ENCODE measurements at places on chromosomes 3 and 15.

DNA sequence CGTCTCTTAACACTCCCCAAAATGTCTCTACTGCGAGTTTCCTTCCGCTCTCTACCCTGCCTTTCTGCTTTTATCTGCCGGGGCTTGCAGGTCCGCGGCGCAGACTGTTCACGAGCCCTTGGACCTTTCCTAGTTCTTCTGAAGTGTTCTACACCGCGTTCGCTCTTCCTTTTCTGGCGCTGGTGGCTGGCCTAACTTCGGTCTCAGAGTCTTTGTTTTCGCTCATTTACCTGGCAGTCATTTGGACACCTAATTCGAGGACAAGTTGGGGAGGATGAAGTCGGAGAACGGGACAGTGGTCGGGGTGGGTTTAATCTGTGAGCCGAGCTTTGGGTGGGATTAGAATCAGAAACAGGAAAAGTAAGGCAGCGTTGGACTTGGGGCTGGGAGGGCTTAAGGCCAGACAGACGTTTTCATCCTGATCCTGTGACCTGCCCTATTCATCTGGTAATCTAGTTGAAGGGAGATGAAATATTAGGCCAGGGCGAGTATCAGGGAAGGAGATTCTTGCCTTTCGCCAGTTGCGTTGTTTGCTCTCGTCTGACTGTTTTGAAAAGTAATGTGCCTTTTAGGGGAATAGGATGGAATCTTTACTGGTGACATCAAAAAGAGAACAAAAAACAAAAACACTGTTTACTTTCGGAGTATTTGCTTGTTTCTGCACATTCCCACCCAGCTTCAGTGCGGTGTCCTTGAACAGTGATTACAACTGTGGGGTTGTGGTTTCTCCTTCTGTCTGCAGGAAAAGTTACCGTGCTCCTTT lies 1.8 kb downstream of the DIPK2A start:
- DNase-seq: peak; percentile 71
- peaks cover 32% of the 10 kb centered on the region for H3K4me1 ChIP-seq
- peak overlapping the region; percentile 88 for H3K27ac ChIP-seq
- H3K36me3 ChIP-seq: no peaks in the 10 kb centered on the region
- H3K4me3 ChIP-seq: peak overlapping the region; percentile 99

- no peaks in the 10 kb centered on the region for H3K36me3 ChIP-seq
- no peaks in the 10 kb centered on the region for H3K4me1 ChIP-seq
- no peak overlapping the region for H3K4me3 ChIP-seq
- no peaks in the 10 kb centered on the region for H3K27me3 ChIP-seq
Measured at GRCh38 chr3:118501152-118501551, 533.5 kb downstream of the IGSF11 start.

DNA sequence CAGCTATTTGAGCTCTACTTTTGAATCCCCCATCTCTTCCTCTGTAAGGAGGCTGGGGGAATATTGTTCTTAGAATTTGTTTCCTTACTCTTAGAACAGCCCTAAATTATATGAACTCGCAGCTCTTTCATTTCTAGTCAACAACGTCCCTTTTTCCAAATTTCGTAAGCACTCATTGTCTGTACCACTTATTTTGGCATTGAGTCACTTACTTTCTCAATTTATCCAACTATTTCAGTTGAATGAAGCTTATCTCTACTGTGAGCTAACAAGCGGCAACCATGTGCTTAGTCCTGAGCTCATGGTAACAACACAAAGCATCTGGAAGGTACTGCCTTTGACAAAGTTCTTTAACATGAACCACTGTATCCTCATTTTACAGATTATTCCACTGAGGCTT lies 191.1 kb downstream of the GREM1 start:
- no peaks in the 10 kb centered on the region for H3K4me1 ChIP-seq
- no peak for DNase-seq
- H3K36me3 ChIP-seq: no peaks in the 10 kb centered on the region
- H3K27me3 ChIP-seq: no peaks in the 10 kb centered on the region
- no peak overlapping the region for H3K4me3 ChIP-seq

DNA sequence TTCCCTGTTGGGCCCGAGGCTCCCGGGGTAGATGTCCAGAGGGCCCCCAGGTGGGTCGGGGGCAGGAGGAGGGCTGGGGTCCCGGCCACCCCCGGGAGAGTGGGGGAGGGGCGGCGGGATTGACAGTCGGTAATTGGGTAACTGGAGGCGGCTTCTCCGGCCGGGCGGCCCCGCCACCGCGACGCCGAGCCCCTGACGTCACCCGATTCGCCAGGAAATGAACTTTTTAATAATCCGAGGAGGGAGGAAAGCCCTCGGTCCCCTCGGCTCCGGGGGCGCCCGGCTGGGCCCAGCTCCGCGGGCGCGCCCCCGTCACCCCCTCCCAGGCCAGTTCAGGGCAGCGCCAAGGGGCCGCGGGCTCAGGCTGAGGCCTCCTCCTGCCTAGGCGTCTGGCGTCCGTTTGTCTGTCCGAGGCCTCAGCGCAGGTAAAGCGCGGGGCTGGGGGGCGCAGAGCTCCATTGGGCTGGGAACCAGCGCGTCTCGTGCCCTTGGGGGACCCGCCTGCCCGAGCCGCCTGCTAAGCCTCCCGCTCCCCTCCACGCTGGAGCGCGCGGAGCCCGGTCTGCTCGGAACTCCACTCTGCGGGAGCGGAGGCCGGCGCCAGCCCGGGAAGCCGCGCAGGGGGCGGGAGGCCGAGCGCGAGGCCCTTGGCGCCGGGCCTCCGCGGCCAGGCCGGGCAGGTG lies 3.9 kb downstream of the GATA2 start:
- H3K4me3 ChIP-seq: peak overlapping the region; percentile 93
- H3K36me3 ChIP-seq: no peaks in the 10 kb centered on the region
- peaks cover 23% of the 10 kb centered on the region for H3K4me1 ChIP-seq

DNA sequence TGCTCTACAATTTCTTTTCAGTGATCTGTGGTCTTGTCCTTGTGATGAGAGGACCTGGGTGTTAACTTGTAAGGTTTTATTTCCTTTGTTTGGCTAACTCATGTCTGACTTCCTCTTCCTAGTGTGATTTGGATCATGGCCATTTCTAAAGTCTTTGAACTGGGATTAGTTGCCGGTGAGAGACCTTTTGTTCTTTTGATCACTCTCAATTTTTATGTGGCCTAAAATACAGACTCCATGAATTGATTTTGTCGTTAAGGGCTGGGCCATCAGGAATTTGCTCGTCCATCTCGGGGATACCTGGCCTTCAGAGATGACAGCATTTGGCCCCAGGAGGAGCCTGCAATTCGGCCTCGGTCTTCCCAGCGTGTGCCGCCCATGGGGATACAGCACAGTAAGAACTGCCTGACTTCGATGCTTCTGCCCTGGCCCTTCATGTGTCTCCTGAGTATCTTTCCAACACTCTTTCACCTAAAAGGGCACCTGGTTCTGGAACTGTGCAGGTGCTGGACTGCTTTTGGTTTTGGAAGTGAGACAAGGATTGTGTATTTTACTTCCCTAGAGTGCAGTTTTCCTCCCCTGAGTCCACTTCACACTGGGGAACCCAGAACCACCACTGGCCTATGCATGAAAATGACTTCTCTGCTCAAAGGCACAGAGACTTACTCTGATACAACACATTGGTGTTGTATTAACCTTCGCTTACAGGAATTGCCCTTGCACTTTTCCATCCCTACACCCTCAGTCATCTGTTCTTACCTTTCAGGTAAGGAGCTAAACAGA lies 13.1 kb upstream of the LRRC2 start:
- no peak overlapping the region for H3K27ac ChIP-seq
- no peaks in the 10 kb centered on the region for H3K4me1 ChIP-seq
- DNase-seq: no peak
- H3K4me3 ChIP-seq: no peak overlapping the region
- H3K27me3 ChIP-seq: no peaks in the 10 kb centered on the region

- H3K4me3 ChIP-seq: no peak overlapping the region
- peaks cover 76% of the 10 kb centered on the region for H3K4me1 ChIP-seq
- H3K27me3 ChIP-seq: no peaks in the 10 kb centered on the region
- H3K27ac ChIP-seq: no peak overlapping the region
- H3K36me3 ChIP-seq: peaks cover 5% of the 10 kb centered on the region
Measured at GRCh38 chr3:192880313-192880712, 37.3 kb downstream of the MB21D2 start.

GRCh38 chr3:18743761-18744160 lies 318.6 kb upstream of the SATB1 start:
- no peak overlapping the region for H3K27ac ChIP-seq
- H3K27me3 ChIP-seq: no peaks in the 10 kb centered on the region
- H3K4me3 ChIP-seq: no peak overlapping the region
- DNase-seq: no peak
- H3K4me1 ChIP-seq: no peaks in the 10 kb centered on the region

GRCh38 chr3:61192222-61192621 lies 59.0 kb downstream of the FHIT start:
- no peak overlapping the region for H3K4me3 ChIP-seq
- no peak for DNase-seq
- no peaks in the 10 kb centered on the region for H3K4me1 ChIP-seq
- no peaks in the 10 kb centered on the region for H3K36me3 ChIP-seq

DNA sequence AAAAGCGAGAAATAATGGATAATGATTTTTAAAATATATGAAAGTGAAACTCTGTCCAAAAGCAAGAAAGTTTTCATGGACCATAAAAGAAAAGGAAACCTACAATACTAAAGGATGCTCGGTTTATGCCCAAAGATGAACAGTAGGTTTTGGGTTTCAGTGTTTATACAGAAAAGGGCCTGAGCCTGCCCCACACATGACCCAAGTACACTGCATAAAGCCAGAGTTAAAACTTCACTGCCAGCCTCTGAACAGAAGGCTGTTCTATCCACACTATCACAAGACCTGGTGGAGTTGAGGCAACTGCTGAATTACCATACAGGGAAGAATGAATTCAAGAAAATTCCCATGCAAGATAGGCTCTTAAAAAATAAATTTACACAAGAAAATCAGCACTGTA lies 165.2 kb downstream of the MECOM start:
- H3K4me3 ChIP-seq: no peak overlapping the region
- DNase-seq: peak; percentile 6
- peak overlapping the region; percentile 44 for H3K27ac ChIP-seq
- no peaks in the 10 kb centered on the region for H3K36me3 ChIP-seq
- H3K4me1 ChIP-seq: peaks cover 19% of the 10 kb centered on the region

- H3K4me3 ChIP-seq: no peak overlapping the region
- no peaks in the 10 kb centered on the region for H3K4me1 ChIP-seq
- H3K27ac ChIP-seq: no peak overlapping the region
- DNase-seq: no peak
- H3K36me3 ChIP-seq: no peaks in the 10 kb centered on the region
Measured at GRCh38 chr3:108328821-108329486, 32.6 kb downstream of the HHLA2 start.

GRCh38 chr3:87206070-87206469 lies 21.0 kb upstream of the CHMP2B start:
- H3K36me3 ChIP-seq: no peaks in the 10 kb centered on the region
- DNase-seq: peak; percentile 98
- peak overlapping the region; percentile 91 for H3K27ac ChIP-seq
- H3K4me1 ChIP-seq: peaks cover 52% of the 10 kb centered on the region

GRCh38 chr15:68830141-68830785 lies 9.6 kb upstream of the ANP32A start:
- no peaks in the 10 kb centered on the region for H3K4me1 ChIP-seq
- no peak for DNase-seq
- H3K4me3 ChIP-seq: no peak overlapping the region

DNA sequence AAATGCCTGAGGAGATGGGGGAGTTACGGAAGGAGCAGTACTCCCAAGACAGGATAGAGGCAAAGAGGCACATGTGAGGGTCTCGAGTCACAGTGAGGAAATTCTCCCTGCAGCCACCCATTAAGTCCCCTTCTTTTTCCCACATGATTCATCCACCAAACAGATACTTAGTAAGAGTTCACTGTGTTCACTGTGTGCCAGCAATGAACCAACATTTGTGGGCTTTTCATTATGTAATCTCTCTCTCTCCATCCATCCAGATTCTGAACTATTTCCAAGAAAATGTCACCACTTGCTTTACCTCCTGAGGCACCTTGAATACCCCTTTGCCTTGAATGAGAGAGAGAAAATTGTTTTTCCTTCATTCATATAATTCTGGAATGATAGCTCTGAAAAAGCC lies 24.6 kb upstream of the LRRFIP2 start:
- H3K36me3 ChIP-seq: no peaks in the 10 kb centered on the region
- H3K4me3 ChIP-seq: no peak overlapping the region
- DNase-seq: peak; percentile 29
- peaks cover 3% of the 10 kb centered on the region for H3K4me1 ChIP-seq

DNA sequence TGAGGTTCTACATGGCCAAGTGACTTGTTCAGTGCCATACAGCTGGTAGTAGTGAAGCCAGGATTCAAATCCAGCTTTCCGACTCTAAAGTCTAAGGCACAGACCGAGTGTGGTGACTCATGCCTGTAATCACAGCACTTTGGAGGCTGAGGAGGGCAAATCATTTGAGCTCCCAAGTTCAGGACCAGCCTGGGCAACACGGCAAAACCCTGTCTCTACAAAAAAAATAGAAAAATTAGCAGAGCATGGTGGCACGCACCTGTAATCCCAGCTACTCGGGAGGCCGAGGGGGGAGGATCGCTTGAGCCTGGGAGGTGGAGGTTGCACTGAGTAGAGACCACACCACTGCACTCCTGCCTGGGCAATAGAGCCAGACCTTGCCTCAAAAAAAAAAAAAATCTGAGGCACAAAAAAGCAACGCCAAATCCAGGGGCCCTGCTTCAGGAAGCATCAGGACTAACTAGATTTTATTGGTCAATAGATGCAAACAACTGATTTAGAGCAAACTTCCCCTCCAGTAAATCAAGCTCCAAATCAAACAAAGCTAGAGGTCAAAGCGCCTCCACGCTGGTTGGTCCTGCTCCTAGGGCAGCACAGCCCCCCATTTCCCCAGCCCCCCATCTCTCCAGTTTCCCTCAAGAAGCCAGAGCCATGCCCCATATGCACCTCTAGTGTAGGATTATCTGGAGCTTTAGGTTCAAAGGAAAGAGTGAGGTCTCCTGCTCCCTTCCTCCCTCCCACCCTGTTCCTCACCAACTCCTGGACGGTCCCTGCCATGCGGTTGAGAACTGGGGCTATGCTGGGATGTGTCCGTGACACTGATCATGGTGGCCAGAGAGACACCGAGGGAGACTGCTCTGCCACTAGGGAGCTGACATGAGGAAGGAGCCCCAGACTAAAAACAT lies 2.9 kb upstream of the TNK2 start:
- no peaks in the 10 kb centered on the region for H3K36me3 ChIP-seq
- H3K4me1 ChIP-seq: peaks cover 59% of the 10 kb centered on the region
- no peak for DNase-seq
- 0 out of 2 replicates have a peak overlapping the region, but pooled peaks have one; percentile 1 for H3K27ac ChIP-seq
- no peak overlapping the region for H3K4me3 ChIP-seq

GRCh38 chr3:54856271-54856670 lies 71.6 kb downstream of the LRTM1 start:
- peaks cover 17% of the 10 kb centered on the region for H3K4me1 ChIP-seq
- H3K27ac ChIP-seq: no peak overlapping the region
- no peak overlapping the region for H3K4me3 ChIP-seq
- DNase-seq: no peak

DNA sequence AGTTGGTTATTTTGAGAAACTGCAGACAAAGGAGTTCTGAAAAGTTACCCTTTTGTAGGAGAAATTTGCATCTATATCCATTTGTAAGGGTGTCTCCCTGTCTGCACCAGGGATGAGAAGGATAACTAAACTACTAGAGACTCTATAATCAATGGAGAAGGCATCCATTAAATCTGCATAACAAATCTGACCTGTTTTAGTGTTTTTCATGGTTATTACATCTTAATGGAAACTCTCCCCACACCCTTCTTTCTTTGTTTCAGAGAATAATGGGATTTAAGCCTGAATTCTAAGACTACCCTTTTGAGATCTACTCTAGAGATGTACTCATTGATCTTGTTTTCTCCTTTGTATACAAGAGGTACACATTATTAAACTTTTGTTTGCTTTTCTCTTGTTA lies 82.0 kb upstream of the DAZL start:
- no peak overlapping the region for H3K27ac ChIP-seq
- no peaks in the 10 kb centered on the region for H3K27me3 ChIP-seq
- no peak overlapping the region for H3K4me3 ChIP-seq
- DNase-seq: no peak
- no peaks in the 10 kb centered on the region for H3K4me1 ChIP-seq
- H3K36me3 ChIP-seq: no peaks in the 10 kb centered on the region
